CD4-positive, alpha-beta T cell treated with Interleukin-12 subunit alpha and Interleukin-12 subunit beta, for 1 hour (primary cell): ENCODE measurements at places on chromosomes 5 and 9.

DNA sequence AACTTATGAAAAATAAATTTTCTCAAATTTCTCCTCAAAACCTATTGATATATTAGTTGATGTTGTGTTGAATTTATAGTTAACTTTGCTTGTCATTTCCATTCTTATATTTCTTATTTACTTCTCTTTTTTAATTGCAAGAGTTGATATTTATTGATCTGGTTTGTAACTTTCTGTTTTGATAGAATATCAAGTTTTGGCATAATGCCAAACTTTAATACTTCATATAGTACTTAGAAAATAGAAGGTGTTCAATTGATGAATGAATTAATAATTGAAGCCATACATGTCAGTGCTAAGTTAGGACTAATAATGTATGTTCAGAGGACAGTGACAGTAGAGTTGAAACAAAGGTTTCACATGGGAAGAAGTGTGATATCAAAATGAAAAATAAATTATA, 27.9 kb downstream of the ERCC6L2 start:
- DNase-seq = no peak

DNA sequence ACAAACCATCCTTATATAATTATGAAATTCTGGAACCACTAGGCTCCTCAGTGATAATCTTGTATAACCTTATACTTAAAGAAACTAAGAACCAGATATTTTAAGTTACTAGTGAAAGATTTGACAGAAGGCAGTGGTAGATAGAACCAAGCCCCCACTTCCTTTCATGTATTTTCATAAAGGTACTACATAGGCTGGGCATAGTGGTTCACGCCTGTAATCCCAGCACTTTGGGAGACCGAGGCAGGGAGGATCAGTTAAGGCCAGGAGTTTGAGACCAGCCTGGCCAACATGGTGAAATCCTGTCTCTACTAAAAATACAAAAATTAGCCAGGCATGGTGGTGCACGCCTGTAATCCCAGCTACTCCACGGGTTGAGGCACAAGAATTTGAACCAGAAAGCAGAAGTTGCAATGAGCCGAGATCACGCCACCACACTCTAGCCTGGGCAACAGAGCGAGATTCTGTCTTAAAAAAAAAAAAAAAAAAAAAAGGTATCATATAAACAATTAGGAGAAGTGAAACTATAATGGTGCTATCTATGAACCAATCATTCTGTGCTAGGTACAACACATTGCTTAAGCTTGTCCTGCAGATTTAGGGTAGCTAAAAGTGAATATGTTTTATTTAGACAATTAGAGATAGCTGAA, 27.9 kb upstream of the DTWD2 start:
- DNase-seq = no peak

DNA sequence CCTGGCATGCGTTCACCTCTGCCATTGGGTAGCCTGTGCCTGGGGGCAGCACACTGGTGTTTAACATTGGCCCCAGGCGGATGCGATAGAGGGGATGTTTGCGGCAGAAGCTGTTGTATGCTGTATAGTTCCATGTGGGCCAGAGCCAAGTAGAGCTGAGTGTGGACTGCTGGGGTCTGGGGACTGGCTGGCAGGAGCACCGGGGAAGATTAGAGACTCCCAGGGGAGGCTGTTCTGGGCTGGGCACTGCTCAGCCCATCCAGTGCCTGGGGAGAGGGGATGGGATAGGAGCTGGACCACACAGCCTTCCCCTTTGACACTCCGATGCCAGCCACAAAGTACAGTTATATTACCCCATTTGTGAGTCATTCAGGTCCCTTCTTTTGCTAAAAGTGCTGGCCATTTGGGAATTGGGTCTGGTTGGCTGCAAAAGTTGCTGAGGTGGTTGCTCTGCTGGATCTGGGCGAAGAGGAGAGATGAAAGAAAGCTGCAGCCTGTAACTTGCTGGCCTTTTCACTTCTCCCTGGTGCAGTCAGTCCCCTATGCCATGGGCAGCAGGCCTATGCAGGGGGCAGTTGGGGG, 73.8 kb downstream of the RGS3 start:
- no peak for DNase-seq

GRCh38 chr9:86600291-86600690, 246.1 kb upstream of the TUT7 start:
- DNase-seq = no peak

- no peak for DNase-seq
These were observed 1587.6 kb upstream of the C9orf72 start for GRCh38 chr9:29160763-29161353.

DNA sequence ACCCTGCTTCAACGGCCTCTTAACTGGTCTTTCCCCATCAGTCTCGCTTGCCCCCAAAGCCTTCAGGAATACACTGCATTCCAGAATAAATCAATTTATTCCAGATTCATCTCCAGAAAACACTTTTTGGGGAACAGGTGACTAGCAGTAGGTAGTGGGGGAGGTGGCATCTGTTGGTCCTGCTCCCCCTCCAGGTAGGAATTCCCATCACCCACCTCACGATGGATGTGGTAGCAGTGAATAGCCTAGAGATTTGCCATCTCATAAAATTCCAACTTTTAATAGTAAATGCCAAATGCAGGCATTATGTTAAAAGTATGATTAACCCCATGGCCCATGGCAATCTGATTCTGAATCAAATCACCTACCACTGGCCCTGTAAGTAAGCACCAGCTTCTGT, 142.7 kb downstream of the MED27 start:
- DNase-seq = no peak

DNA sequence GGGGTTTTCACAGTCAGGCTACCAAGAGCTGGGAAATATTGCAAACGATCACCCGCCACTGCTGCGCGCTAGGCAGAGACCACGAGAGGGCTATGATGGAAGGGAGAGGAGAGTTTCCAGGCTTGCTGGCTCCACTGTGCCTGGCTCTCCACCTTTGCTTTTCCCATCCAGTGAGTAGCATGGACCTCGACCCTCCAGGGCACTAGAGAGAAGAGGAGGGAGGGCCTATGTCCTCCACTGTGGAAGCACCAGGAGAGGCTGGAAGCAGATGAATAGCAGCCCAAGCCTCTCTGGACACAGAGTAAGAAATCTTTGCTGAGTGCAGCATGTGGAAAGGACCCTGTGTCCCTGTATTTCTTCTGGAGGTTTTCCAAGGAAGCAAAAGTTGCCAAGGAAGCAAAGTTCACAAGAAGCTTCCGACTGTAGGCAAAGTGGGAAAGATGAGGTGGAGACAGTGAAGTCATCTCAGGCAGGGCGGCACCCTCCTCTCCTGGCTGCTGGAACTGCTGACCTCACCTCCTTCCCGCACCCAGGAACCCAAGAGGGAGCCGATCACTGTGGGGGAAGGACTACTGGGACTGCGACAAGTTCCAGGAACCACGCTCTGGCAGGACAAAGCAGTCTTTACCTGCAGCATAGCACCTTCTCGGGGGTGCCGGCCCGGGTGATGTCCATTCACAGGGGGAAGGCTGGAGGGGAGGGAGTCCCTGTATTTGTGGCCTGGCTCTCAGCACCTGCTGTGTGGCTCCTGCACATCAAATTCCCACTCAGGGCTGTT, 79.6 kb downstream of the CSNK1A1 start:
- DNase-seq = no peak
